ENCODE measurements at places on chromosomes 7 and 10. TPM values are rescaled to one million over a fixed set of nuclear protein-coding genes. Genes with fewer than 3 reads are reported as not detected.

Gene GRID2IP
- total RNA-seq: 0.31 TPM

Gene FAM180A
- total RNA-seq: 1.4 TPM

Gene UPK3BL1
- 61.3 TPM for total RNA-seq

Gene HOXA10
- not detected for total RNA-seq

Gene LRRC17
- total RNA-seq: 38.0 TPM

All from tongue (tissue), 3 donors.